SW 1271 (cell line): ENCODE measurements at places on chromosomes 12 and 14.

DNA sequence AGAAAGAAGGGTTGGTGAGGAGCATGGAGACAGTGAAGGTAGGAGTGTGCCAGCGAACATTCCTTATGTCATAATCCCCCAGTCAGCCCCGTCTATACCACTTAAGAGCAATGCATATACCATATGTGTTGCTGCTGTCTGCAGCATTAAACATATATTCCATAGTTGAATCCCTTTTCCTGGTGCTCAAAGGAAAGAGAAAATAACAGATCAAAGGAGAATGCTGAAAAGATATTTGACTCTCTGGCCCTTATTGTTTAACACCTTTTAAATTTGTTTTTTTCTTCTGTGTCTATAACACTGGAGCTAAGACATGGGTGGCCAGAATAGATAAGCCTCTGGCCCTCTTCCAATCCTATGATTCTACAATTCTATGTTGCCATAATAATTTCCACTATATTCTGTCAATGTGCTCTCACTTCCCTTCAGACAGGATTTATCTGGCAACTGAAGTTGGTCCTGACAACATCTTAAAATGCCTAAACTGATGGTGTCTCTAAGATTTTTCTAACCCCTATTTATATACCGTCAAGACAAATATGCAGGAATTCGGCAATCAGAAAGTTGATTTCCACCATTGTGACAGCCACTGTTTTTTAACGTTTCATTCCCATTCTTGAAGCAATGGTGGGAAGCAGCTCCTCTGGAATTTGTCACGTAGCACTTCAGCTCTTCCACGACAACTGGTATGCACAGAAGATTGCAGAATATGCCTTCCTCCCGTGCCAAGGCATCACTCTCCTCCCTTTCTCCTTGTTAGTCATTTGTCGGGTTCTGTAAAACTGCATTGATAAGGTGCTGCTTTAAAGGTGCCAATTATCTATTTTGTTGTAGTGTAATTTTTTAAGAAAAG is 204.7 kb downstream of the BCAT1 start:
- DNase-seq: no peak

DNA sequence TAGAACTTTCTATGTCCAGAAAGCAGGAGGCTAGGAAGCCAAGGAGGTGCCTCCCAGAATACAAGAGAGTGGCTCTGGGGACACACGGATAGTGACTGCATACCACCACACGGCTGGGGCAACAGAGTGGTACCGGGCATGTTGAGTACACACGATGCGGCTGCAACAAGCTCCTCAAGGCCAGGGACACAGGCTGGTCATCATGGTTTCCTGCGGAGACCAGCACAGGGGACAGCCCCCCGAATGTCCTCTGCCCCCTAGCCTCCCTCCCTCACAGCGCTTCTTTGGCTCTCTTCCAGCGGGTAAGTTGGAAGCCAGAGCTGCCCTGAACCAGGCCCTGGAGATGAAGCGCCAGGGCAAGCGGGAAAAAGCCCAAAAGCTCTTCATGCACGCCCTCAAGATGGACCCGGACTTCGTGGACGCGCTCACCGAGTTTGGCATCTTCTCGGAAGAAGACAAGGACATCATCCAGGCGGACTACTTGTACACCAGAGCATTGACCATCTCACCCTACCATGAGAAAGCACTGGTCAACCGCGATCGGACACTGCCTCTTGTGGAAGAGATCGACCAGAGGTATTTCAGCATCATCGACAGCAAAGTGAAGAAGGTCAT is 3.1 kb downstream of the FICD start:
- DNase-seq: no peak

DNA sequence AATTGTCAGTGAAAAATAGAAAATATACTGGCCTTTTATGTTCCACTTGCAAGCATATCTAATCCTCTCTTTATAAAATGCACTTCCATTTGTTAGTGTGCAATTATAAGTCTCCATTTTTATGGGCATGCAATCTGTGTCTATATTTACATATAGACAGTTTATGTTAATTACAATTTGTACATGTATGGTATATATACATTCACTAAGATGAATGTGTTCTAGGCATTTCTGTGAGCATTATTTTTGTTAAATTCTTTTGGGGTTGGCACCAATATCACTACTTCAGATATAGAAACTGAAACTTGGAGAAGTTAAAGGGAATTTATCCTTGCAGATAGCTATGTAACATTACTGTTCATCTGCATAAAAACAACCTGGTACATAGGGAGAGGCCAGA is 470.8 kb upstream of the LMO3 start:
- no peak for DNase-seq

DNA sequence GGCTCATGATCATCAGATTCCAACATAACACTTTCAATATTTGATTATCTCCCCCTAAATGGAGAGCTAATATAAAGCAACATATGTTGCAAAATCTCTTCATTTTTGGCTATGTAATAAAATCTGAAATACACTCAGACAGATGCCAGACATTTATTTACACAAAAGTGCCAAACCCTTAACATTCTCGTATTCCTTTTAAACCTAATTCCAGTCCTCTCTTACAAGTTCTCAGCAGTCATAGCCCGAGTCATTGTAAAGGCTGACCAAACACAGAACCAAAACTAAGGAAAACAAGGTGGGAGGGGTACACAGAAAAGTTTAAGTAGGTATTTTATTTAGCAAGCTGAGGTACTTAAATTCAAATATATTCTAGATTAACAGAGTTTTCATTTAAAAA is 81.4 kb downstream of the LRP6 start:
- no peak for DNase-seq

DNA sequence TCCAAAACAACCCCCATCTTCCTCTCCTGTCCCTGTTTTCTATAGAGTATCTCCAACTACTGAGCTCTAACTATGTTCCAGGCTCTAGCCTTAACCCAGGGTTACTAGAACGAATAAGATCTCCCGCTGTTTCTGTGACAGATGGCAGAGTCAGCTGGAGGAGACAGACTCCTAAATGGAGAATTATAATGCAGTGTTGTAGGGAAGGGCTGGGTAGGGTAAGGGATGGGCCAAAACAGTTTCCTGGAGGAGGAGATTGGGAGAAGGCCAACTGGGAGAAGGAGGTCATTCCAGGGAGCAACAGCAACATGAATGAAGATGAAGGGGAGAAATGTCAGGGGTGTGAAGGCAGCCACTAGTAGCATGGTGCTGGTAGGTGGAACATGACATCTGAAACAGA is 73.4 kb upstream of the ANO4 start:
- no peak for DNase-seq

DNA sequence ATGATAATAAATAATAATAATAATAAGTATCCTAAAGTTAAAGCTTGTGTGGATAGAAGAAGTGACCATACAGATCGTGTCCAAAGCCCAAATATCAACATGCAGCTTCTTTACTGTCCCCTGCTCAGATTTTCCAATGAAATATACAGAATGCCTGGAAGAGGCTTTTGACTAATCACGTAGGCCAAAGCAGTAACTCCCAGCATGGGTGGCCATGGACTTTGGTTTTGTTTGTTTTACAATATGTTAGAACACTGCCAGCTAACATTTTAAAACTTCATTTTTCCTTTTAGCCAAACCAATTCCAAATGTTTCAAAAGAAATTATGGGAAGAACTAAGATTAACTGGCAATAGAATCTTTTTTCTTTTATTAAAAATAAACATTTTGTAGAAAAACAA is 400.0 kb upstream of the FLRT2 start:
- DNase-seq: no peak

- no peak for DNase-seq
These were observed 93.9 kb downstream of the RPS6KA5 start for GRCh38 chr14:90966493-90966892.
